Fibroblast of skin of back (primary cell): ENCODE measurements at places on chromosomes 4 and X.
A peak's percentile ranks its signal among the peaks of the same experiment; 100 is the strongest.

DNA sequence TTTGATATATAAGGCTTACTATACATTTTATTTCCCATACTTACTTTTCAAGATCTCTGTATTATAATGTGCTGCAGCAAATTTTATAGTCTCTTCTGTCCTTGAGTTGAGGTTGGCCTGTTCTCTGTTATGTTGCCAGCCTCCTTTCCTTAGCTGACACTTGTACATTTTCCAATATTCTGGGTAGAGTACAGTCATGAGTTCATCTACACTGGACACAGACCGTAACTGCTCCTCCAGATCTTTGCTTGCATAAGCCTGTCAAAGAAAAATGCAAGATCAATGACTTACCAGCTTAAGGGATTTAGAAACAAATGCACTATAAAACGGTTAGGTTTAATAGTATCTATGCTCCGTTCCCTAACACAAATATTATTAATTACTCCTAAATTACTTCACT is 63.2 kb downstream of the VEGFC start:
- no peak for DNase-seq

GRCh38 chr4:143782521-143782920 is 82.0 kb upstream of the FREM3 start:
- no peak for DNase-seq

- no peak for DNase-seq
These were observed 6.2 kb downstream of the AADAT start for GRCh38 chr4:170083541-170083940.

GRCh38 chrX:40078489-40079227 is 19.1 kb downstream of the BCOR start:
- DNase-seq, result no peak

DNA sequence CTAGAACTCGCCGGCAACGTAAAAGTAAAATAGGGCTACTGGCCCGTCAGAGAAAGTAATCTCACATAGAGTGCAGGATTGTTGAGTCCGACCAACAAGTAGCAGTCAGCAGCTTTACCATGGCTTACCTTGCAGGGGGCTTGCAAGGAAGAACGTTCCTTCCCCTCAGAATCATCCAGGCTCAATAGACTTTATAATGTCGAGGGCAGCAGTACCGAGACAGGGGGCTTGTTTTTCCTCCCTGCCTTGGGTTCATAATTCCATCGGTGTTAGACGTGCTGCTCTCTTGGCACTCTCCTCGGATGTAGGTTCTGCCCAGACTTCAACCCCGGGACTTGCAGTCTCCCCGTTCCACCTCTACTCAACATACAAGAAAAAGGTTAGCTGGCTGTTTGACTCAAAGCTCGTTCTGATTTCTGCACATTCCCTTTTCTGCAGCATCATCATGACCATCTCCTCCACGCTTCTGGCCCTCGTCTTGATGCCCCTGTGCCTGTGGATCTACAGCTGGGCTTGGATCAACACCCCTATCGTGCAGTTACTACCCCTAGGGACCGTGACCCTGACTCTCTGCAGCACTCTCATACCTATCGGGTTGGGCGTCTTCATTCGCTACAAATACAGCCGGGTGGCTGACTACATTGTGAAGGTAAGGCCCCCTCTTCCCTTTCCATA is 1.5 kb downstream of the SLC10A4 start:
- DNase-seq, result no peak

- no peak for DNase-seq
These were observed 70.0 kb downstream of the NYX start for GRCh38 chrX:41516999-41517765.

DNA sequence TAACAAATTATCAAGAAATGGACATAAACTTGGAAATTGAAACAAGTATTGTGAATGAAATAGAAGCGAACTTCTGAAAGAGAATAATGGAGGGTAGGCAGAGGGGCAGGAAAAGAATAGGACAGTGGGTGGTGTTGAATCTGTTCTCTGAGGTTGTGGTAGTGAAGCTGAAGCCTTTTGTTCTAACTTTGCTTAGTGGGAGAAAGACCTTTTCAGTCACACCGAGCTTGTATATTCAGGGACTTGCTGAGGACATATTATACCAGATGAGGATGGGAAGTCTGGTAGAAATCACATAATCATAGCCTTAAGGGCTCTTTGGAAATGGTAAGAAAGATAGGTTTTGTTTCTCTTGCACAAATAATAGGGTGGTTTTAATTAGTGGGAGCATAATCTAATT is 115.4 kb upstream of the NDST4 start:
- no peak for DNase-seq

DNA sequence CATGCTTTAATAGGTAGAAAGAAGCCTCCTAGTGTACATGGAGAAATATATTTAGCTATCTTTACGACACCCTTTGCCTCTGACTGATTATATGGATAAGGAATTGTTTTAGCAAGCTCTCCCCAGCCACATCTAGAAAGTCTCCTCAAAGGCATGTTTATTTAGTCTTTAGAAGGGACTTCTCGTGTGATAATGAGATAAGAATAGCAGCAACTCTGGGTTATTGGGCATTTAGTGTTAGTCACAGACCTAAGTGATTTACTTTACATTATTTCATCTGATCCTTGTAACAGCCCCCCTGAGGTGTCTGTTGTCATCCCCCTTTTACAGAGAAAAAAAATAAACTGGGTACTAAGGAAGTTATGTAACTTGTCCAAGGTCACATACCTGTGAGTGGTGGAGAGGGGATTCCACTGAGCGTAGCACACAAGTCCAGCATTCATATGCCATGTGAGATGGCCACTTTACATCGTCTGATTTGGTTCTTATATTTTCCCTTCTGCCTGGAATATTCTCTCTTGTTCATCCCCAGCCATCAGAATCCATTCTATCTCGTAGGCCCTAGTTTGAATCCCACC is 77.7 kb downstream of the TSPAN7 start:
- DNase-seq, result peak; percentile 32

DNA sequence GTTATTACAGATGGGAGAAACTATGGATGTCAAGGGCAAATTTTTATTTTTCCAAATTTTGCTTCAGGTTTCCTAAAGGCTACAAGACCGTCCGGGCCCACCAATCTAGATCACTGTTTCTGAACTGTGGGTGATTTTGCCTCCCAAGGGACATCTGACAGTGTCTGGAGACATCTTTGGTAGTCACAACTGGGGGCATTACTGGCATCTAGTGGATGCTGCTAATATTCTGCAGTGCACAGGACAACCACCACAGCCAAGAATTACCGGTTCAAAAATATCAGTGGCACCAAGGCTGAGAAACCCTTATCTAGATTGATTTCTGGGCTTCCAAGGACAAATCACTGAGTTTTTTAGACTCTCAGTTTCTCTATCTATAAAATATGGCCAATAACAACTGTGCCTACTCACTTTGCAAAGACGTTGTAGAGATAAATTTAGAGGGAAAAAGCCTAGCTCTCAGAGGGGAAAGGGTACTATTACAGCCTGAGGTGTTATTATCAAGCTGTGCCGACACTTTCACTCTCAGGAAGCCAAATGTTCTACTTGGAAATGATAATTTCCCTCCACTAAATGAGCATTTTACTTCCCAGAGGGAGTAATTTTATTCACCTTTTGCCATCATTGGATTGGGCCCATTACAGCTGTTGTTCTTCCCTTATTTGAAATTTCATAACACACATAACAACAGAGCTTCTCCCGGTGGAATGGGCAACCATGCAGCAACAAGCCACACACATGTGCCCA is 442.1 kb downstream of the CENPC start:
- no peak for DNase-seq

DNA sequence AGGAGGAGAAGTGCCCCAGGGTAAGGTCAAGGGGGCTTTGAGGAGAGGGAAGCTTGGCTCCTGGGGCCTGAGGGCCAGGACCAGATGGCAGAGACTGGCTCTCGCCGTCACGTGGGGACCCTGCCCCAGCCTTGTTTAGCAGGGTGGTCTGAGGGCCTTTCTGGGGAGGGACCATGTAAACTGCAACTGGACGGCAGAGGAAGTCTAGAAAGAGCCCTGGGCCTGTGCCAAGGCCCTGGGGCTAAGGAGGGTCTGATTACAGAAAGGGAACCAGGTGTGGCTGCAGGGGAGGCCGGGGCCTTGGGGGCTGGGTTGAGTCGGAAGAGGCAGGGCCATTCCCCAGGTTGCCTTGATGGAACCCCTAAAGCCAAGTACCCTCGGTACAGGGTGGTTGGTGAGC is 1.8 kb upstream of the HGFAC start:
- DNase-seq, result no peak

DNA sequence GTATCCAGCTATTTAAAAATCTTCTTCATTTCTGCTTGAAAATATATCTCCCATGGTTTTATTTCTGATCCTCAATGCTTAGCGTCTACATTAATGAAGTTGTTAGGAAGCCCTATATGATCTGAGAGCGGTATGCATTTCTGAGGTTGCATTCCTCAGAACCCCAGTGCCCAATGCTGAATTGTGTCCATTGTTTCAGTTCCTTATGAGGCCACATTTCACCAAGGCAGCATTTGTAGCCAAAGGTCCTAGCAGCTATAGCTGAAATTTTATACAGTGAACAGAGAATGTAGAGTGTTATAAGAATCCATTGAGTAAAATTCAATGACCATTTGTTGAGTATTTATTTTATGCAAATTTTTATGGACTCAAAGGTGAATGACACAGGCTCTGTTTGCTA is 209.5 kb downstream of the PCDH7 start:
- DNase-seq, result no peak

GRCh38 chr4:1247864-1248244 is 1.1 kb downstream of the CTBP1 start:
- no peak for DNase-seq

GRCh38 chr4:62070291-62070852 is 870.2 kb downstream of the ADGRL3 start:
- DNase-seq, result no peak

DNA sequence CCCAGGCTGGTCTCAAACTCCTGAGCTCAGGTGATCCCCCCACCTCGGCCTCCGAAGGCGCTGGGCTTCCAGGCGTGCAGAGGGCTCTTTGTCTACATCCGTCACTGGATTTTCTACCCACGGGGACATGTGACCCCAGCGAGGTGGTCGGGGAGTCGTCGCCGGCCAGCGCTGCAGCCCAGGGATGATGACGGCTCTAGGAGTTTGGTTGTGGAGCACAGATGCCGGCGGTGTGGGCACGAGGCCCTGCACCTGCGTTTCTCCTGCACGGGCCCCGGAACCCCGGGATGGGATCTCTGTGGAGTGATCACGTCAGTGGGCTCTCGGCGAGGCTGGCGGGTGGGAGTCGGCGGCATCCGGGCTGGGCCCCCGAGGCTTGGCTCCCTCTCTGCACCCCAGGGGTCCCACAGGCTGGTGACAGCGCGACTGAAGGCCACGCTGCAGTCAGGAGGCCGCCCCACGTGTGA is 9.1 kb upstream of the GTPBP6 start:
- DNase-seq, result no peak

- DNase-seq, result no peak
These were observed 3.7 kb downstream of the SHOX start for GRCh38 chrX:633985-634958.

DNA sequence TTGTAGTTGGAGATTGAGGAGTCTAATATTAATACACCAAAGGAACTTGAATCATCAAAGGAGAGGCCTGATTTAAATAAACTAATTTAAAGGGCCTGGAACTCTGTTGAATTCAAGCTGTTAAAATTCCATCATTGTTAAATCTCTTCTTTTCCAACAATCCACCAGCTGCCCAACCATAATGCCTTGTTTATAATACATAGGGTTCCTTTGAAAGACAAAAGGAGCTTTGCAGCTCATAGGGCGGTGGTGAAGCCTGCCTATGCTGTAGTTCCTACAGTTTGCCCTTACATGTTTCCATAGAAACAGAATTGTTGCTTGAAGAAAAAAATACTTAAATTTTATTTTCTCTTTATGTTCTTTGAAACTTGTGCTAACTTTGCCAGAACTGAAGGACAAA is 102.8 kb downstream of the GLUD2 start:
- no peak for DNase-seq

DNA sequence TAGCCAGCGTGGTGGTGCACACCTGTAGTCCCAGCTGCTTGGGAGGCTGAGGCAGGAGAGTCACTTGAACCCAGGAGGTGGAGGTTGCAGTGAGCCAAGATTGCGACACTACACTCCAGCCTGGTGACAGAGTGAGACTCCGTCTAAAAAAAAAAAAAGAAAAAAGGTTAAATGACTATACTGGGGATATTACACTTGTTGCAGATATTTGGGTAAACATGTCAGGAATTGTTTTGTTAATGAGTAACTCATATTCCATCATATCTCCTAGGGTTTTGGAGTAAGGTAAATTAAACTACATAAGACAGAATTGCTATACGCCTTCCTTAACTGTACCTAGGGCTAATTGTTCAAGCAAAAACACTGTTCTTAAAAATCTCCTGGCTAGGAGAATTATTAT is 291.4 kb upstream of the IGFBP7 start:
- peak; percentile 35 for DNase-seq

DNA sequence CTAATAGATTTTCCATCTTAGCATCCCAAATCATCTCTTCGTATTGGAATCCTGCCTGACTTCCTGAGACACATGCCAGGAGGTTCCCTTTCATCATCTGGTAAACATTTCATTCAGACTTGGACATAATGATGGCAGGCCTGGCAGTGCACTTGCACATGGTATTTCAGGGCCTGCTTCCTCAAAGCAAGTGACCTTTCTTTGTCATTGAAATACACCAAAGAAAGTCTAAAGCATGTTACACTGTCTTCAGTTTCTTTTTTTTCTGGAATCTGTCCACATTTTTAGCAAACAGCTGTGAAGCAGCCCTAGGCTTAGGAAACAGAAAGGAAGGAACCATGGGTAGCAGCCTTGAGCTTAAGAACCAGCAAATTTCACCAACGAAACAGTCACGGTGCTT is 205.9 kb upstream of the VCX start:
- no peak for DNase-seq

DNA sequence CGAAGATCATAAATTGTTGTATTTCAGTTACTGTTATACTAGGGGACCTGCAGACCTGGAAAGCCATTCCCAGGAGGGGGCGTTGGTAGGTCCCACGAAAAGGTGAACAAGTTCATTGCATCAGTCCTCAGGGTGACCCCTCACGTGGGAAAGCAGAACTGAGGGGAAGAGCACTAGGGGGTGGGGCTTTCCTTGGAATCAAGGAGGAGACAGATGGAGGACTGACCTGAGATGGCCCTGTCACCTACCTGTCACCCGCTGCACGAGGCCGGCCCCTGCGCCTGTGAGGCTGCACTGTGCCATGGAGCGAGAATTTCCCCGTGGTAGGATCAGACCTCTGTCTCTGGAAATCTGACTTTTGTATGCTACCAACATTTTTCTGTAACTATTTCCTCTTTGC is 41.8 kb upstream of the CLDN24 start:
- no peak for DNase-seq

- peak; percentile 93 for DNase-seq
These were observed 57.3 kb downstream of the GSTCD start for GRCh38 chr4:105765690-105766407.

GRCh38 chr4:100849319-100849718 is 331.5 kb upstream of the EMCN start:
- DNase-seq, result no peak

DNA sequence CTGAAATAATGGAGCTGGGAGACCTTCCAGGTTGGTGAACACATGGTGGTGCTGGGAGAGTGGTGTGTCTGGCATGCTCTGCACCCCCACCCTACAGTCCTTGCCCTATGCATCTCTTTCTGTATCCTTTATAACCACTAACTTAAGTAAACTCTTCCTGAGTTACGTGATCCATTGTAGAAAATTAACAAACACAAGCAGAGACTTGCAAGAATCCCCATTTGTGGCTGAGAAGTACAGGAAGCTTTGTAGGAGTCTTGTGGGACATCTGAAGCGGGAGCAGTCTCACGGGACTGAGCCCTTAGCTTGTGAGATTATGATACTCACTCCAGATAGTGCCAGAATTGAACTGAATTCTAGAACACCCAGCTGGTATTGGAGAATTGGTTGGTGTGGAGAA is 14.3 kb upstream of the FAM13A start:
- DNase-seq, result no peak
